ENCODE measurements at places on chromosomes 4 and X.

- DNase-seq: no peak
These were observed 24.1 kb upstream of the HPRT1 start for GRCh38 chrX:134435894-134436293.

DNA sequence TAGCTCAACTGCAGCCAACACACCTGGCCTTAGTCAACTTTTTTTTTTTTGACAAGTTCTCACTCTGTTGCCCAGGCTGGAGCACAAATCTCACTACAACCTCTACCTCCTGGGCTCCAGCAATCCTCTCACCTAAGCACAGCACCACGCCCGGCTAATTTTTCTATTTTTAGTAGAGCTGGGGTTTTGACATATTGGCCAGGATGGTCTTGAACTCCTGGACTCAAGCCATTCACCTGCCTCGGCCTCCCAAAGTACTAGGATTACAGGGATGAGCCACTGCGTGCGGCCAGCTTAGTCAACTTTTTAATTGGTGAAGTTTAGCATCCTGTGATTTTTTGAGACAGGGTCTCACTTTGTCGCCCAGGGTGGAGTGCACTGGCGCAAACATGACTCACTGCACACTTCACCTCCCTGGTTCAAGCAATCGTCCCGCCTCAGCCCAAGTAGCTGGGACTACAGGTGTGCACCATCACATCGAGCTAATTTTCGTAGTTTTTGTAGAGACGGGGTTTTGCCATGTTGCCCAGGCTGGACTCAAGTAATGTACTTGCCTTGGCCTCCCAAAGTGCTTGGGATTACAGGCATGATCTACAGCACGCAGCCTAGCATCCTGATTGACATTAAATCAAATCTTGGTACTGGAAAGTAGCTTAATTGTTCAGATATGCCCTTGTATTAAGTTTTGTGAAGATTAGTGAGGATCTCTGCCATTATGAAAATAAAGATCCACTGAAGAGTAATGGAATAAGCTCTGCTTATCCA lies 8.3 kb downstream of the HNRNPDL start:
- no peak for DNase-seq

- DNase-seq: peak; percentile 3
These were observed at the start of gene ITM2A for GRCh38 chrX:79366873-79367749. TSS of gene ITM2A (minus strand) at chrX:79367334. CDS start at chrX:79367215, 119 bp downstream.

DNA sequence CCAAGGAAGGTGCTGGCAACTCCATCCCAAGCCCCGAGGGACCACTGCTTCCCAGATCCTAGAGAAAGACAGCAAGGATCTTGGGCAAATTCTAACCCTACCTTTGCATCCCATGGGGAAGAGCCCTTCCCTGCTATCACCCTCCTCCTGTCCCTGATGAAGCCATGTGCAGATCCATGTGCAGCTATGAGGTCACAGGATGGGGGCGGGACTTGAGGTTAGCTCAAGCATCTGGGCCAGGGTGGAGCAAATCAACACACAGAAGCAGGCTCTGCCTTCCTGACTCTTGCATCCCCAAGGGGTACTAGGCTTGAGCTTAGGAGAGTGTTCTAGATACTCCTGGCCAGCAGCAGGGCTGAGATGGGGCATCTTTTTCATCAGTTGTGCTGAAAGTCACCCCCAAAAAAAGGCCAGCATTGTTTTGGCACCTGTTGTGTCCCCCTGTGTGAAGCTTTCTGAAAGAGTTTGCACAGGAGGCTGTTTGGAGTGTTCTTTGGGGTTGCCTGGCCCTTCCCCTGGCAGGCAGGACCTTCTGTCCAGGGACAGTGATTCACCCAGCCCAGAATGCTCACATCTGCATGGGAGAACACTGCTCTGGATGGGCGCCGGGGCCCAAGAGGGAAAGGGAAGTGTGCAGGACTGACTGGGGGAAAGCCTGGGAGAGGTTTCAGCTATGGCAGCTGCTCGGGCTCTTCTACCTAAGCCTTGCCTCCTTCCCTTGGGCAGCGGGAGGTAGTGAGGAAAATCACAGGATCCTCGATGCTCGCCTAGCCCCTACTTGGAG lies 50.8 kb downstream of the PRPS1 start:
- DNase-seq: no peak

DNA sequence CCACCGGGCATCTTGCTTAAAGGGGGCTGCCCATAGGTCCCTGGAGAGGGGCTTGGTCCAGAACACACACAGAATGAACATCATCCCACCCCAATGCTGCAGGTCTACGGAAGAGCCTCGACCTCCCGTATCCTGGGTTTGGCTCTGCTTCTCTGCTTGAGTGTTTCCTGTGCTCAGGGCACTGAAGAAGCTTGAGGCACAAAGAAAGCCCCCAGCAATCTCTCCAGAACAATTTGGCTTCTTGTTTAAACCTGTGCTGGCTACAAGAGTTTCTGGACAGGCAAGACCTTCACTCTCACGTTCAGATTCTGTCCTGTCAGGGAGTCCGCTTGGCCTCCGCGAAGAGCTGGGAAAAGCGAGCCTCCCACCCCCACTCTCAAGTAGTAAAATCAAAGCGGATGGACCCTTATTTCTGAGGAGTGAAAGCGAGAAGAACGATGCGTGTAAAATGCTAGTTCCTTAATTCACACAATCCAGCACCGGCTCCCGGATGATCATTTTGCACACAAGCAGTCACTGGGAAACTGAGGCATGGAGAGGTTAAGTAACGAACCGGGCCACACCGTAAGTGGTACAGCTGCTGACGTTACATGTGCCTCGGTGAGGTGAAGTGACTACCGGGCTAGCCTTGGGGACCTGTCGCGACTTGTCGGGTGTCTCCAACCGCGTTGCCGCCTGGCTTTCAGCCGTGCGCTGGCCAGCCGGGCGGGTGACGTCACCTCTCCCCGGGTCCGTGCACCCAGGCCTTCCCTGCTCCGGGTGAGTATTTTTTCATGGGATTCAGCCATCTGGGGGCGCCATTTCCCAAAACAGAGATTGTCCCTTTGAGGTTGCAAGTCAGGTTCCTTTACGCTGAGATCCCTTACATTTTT lies 3.1 kb upstream of the SFRP2 start:
- peak; percentile 82 for DNase-seq

DNA sequence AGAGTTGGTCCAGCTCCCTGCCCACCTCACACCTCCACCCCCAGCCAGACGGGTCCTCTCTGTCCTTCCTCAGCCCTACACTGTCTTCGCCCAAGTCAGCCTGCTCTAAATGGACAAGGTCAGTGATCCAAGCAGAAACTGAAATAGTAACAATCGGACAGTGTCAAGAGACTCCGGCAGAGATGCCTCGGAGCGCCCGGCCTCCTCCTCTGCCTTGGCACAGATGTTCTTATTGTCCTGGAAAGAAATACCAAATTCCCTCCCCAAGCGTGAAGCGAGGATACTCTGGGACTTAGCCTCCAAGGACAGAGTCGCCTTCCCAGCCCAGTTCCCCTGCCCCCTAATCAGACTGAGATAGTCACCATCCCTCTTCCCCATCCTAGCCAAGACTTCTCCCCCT lies 28.5 kb downstream of the UTP14A start:
- DNase-seq: no peak

DNA sequence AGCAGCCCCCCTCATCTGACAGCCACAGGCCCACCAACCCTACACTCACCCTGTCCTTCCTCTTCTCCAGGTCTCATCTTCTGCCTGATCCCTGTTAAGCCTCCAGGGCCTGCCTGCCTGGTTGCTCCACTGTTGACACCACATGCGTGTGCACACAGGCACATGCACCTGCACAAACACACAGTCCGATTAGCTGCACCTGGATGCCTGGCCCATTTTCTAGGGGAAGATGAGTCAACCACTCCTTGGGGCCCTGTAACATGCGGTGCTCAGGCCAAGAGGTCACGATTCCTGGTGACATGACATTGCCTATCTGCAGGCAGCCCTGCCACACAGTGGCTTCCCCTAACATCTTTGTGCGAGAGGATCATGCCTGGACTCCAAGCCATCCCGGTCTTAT lies 498.4 kb downstream of the BCOR start:
- no peak for DNase-seq

- no peak for DNase-seq
These were observed 85.3 kb downstream of the LNX1 start for GRCh38 chr4:53505947-53506346.

- no peak for DNase-seq
These were observed 19.8 kb upstream of the MANBA start for GRCh38 chr4:102780476-102781144.

DNA sequence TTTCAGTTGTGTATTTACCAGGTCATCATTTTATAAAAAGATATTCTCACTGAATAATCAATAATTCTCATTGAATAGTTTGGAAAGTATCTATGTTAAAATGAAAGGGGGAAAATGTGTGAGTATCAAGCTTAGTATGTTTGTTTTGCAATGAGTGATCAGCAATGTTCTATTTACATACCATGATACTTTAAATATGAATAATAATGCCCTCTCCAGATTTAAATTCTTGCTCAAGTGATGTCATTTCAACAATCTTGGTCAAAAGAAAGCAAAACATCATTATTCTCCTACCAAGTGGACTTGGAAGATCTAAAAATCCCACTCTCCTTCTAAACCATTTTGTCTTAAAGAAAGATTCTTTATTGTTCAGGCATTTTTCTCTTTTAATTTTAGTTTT lies 42.1 kb upstream of the ANKRD50 start:
- DNase-seq: no peak

DNA sequence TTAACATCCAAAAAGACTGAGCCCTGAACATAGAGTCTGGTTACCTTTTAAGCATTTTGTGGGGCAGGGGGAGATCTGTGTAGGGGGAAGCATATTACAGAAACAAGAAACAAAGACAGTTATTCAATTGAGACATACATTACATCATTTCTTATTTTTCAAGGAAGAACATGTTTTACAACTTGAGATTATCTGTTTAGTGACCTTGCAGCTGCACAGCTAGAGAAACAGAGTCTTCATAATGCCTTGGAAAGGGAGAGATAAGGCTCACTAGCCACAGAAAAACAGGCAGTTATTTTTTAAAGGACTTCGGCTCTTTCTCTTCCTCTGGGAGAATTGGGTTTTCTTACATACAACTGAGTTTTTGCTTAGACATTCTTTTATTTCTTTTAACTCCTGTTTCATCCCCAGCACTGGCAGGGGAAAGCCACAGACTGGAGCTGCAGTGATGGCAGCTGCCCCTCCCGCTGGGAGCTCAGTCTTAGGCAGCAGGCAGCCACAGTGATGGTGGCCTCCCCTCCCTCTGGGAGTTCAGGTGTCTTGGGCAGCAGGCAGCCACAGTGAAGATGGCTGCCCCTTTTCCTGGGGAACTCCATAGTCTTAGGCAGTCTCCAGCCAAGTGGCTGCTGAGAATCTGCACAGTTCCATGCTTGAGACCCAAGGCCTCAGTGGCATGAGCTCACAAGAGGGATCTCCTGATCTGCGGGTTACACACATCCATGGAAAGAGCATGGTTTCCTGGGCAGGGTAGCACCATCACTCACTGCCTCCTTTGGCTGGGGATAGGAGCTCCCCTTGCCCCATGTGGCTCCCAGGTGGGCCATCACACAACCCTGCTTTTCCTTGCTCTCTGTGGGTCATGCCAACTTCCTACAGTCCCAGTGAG lies 19.4 kb upstream of the TMPRSS11F start:
- DNase-seq: no peak

DNA sequence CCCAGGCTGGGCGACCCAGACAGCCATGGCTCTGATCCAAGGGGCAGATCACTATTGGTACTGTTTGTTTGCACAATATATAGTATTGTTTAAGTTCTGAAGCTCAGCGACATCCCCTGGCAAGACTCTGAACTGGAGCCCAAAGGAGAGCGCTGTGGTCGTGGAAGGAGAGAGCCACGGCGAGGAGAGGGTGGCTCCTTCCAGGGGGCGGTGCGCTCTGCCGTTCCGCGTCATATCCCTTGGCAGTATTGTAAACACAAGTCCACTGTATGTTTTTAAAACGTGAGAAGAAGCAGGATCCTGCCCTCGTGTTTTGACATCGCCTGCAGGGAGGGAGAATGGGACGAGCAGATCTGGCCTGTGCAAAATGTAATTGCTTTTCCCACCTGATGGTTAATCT lies 185.5 kb downstream of the RAB28 start:
- DNase-seq: no peak

DNA sequence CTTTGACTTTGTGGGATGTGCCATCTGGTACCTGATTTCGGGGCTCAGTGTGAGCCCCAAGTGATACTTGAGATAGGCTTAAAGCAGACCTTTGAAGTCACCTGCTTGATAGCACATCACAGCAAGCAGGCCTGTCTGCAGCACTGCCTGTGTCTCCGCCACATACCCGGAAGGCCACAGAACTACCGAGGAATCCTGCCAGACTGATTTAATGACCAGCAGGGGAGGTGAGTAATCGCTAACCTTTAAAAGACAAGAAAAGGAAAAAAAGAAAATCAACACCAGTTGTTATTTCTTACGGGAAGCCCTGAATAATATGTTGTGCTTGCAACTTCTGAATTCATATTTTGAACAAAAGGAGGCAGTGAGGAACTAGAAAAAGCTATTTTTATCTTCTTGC lies 6.8 kb downstream of the PTCHD1 start:
- no peak for DNase-seq

- DNase-seq: peak; percentile 6
These were observed 146.5 kb downstream of the SPANXN1 start for GRCh38 chrX:145393702-145394235.

GRCh38 chr4:82425478-82425877 lies 4.8 kb downstream of the HNRNPDL start:
- DNase-seq: no peak

GRCh38 chr4:8319731-8320385 lies 50.3 kb downstream of the HTRA3 start:
- no peak for DNase-seq

DNA sequence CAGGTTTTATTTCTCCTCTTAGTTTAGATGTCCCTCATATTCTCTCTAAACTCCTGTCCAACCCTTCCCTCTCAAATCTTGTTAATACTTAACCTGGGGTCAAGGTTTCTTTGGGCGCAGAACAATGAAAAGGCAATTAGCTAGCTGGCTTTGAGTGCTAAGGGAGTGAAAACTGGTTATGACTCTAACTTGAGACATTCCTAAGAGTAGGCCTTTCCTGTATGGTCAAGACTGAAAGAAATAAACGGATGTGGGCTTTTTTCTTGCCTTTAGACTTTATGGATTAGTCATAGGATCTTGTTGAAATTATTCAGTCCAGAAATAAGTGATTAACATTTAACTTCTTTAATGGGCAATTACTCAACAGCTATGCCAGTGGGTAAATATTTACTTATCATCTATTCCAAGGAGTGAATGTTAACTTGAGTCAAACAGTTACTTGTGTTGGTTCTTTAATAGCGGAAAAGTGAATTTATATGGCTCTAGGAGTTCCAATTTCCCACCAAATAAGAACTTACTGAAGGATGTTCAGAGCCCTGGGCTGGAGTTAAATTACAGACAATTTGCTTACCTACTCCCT lies 141.7 kb upstream of the SCML1 start:
- no peak for DNase-seq

DNA sequence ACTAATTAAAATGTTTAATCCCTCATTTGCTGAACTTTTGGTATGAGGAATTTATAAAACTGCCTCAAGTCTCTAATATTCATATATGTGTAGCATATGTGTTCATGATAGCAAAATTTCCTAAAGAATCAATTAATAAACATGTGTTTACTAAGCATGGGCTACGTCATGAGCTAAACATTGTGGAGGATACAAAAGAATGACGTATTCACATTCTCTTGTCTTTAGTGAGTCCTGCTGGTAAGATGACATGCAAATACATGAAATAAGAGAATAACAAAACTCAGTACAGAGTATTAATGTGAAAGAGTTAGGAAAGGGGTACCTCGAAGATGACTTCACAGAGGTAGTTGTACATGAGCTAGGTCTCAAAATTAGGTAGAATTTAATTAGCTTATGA lies 121.9 kb upstream of the POF1B start:
- DNase-seq: no peak

GRCh38 chr4:99088023-99088449 lies 552 bp downstream of the ADH5 start:
- DNase-seq: peak; percentile 39

Data from SK-N-SH (cell line).